GM20000 (cell line): ENCODE measurements at places on chromosomes 6 and 20.

DNA sequence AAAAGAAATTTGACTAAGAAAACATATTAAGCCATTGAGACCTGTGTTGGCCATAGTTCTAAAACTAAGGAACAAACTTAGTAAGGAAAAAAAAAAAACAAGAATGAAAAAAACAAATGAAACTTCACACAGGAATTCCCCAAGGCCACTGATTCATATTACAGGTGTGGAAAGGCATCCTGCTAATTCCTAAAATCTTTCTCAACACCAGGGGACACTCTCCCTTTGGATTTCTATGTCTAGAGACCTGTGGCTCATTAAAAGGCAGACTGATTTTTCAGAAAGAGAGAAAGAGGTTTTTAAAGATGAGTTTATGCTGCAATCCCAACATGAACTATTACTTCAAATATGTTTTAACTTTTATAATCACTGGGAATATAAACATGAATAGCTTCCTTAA lies at the start of gene OR12D1:
Gene OR12D1 (plus strand): TSS at position 341 of the 400 bp plus-strand sequence.
- DNase-seq, result no peak

- DNase-seq, result peak; percentile 68
These were observed at the start of gene C6orf141 for GRCh38 chr6:49550492-49551077. Gene C6orf141, plus strand, starts transcription at chr6:49550668. Its CDS starts 125 bp downstream, at chr6:49550793.

DNA sequence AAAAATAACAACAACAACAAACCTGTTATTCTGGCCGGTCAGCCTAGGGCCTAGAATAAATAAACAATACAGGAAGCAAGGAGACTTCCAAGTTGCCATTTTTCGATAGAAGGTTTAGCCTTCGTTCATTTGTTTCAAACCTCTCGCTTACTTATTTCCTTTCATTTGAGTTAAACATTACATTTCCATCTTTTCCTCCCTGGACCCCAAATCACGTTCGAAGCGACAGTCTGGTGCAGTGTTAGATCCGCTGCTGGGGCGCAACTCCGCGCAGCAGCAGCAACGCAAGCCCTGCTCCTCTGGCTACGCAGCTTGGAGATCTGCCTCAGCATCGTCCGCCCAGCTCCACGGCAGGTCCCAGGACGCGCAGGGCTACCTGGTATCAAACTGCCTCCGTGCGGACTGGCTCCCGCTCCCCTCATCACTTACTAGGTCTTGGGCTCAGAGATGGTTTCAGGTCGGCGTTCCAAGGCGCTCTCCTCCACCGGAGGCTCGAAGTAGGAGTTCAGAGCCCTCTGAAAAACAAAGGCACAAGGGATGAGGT lies 530 bp downstream of the TDP2 start:
- DNase-seq, result peak; percentile 42

DNA sequence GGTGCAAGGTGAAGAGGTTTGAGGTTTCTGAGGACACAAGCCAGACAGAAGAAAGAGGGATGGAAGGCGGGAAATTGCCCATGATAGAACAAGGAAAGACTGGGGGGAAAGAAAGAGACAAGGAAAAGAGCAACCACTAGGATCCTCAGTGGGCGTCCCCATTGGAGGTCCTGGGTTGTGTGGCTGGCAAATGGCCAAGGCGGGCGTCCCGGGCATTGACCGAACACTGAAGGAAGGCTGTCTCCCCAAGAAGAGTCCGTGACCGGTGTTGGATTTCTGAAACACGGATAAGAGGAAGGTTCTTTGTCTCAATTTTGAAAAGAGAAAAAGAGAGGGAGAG lies 746.6 kb upstream of the ADGRB3 start:
- no peak for DNase-seq

- DNase-seq, result no peak
These were observed 187.8 kb upstream of the LRFN2 start for GRCh38 chr6:40774932-40775331.
